ENCODE measurements at places on chromosomes 6 and 20.

GRCh38 chr20:54435015-54435414 is 40.4 kb upstream of the DOK5 start:
- DNase-seq, result no peak

DNA sequence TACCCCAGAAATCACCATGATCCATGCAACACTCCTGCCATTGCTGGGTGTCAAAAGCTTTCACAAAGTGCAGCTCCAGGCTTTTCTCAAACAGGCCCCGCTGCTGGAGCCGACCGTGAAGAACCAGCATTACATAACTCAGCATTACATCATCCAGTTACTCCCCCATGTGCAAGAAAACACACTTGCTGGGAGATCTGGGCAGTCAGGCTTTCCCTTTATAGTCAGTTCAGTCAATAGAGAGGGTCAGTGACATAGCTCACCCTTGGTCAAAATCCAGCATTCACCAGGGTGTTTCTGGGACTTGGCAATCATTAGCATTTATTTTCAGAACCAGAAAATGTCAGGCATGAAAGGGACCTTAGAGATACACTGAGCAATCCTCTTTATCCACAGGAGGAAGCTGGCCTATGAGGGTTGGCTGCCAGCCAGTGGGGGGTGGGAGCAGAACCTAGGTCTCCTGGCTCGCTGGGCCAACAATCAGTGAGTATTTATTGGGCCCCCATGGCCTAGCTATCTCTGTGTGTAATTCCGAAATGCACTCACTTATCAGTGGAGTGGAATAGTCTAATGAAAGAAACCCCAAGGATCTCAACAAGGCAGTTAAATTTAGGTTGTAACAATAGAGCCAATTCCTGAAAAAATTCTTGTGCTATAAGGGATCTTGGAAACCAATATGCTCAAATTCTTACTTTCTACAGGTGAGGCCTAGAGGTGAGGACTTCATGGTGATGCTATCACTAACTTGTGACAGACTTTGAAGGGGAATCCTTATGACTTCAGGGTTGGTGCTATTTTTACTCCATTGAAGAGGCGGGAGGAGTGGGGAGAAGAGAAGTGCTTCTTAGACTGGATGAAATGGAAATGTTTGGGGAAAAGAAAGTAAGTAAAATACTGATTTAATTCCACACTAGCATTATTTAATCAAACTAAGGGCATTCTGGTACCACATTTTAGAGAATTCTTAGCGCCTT is 54.6 kb downstream of the LYRM4 start:
- DNase-seq, result no peak

DNA sequence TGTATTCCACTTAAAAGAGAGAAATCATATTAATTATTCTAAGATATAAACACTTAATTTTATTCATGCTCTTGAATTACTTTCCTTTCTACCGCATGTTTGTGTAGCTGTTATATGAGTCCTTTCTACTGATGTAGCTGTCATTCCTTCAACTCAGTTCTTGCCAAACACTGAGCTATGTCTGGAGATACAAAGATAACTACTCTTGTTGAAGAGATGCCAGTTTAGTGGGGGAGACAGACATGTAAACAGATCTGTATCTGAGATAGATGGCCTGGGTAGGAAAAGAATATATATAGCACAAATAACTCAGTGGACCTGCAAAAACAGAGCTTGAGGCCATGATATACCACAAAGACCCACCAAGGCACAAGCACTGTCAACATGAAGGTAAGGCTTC is 157.3 kb downstream of the BTBD9 start:
- no peak for DNase-seq

- no peak for DNase-seq
These were observed 2.3 kb downstream of the NKAIN2 start for GRCh38 chr6:123805921-123806320.

DNA sequence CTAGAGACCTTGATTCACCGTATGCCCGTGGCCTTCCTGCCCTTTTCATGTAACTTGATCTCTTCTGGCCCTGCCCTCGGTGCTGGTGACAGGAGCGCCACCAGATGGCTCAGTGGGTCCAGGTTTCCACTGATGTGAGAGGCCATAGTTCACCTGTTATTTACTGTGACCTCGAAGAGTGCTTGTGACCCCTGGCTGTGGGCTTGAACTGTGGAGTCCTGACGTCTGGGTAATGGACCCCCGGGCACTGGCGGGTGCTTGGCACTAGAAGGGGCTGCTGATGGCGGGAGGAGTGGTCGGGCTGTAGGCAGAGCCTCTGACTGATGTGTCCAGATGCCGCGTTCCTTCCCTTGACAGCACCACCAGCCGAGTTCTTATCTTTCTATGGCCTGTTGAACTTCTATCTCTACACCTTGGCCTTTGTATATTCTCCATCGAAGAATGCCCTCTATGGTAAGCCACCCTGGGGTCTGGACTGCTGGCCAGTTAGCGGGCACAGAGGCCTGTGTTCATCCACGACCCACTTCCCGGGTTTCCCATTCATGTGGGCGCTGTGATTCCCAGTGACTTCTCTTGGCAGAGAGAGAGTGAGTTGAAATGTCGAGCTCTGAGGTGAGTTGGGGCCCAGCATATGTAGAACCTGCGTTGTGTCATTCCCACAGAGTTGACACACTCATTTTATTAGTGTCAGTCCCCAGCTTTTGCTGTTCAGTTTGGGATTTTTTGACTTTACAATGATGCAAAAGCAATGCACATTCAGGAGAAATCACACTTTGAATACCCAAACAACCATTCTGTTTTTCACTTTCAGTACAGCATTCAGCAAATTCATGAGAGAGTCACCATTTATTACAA is 14.9 kb downstream of the DYNLT1 start:
- DNase-seq, result no peak

GRCh38 chr6:42141603-42142117 is 760 bp downstream of the C6orf132 start:
- DNase-seq, result no peak

GRCh38 chr6:15403094-15403755 is 157.4 kb downstream of the JARID2 start:
- DNase-seq, result no peak

GRCh38 chr6:167569041-167569805 is 244.3 kb downstream of the TTLL2 start:
- DNase-seq, result no peak

DNA sequence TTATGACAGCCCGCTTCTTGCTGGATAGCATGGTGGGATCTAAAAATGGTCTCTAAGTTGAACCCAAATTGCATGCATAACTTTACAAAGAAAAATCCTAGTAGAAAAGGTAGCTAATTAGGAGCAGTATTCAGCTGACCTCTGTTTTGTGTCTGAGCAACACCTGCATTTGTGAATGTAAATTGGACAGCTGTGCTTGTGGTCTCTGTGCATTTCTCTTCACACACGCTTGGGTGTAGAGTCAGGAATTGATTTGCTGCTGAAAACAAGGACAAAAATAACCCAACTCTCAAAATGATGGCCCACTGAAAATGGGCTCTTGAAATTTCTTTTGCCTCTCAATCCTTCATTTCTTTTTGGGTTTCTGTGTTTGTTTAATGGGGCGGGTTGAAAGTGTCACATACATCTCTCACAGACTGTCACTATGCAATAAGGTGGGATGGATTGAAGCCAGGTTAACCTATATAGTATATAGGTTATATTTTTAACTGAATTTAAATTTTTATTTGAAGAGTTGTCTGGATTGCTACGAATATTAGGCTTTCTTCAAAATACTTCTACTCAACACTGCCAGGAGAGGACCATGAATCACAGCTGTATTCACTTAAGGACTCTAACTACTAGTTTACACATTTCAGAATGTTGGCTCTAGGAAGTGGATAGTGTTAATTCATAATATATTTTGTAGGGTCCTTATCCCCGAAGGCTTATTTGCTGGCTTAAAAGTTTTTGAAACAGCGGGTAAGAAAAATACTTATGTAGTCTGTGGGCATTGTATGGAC is 46.5 kb downstream of the SOBP start:
- DNase-seq, result no peak

- DNase-seq, result no peak
These were observed 62.7 kb downstream of the RNF182 start for GRCh38 chr6:13987400-13987865.

GRCh38 chr6:128882991-128883611 is at the start of gene LAMA2:
Gene LAMA2, plus strand, starts transcription at chr6:128883138. Its CDS starts 108 bp downstream, at chr6:128883246.
- DNase-seq, result no peak

DNA sequence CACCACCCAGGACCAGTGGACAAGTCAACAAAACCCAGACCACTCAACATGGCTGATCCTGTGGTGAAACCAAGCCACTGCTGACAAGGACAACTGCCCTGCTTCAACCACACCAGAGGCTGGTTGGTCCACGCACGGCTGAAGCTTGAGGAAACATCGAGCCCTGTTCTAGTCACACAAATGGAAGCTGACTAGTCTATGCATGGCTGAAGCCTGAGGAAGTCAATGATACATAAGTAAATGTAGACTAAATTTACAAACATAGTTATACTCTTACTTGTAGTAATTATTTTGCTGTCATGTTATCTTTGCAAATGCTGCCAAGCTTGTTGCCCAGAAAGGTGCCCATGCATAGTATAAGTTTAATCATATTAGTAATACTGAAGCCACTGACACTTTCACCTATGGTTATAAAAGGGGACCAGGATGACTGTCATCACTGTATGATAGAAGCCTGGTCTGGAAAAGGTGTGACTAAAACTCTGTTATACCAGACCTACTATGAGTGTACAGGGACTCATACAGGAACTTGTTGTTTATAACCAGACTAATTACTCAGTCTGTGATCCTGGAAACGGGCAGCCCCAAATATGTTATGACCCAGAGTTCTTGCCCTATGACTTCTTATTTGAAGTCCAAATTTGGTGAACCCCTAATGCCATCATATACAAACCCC is 5.6 kb downstream of the IL22RA2 start:
- DNase-seq, result no peak

DNA sequence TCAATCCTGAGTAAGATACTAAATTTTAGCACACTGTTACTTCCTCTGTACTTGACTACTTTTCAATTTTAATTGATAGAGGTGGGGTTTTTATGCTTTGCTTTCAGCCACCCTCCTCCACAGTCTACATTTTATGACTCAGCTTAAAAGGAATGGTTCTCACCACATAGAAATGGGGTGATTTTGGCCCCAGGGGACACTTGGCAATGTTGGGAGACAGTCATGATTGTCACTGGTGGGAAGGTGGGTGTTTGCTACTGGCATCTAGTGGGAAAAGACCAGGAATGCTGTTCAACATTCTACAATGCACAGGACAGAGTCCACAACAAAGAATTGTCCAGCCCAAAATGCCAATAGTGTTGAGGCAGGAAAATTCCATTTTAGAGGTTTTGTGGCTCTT is 71.3 kb downstream of the PCSK2 start:
- no peak for DNase-seq

DNA sequence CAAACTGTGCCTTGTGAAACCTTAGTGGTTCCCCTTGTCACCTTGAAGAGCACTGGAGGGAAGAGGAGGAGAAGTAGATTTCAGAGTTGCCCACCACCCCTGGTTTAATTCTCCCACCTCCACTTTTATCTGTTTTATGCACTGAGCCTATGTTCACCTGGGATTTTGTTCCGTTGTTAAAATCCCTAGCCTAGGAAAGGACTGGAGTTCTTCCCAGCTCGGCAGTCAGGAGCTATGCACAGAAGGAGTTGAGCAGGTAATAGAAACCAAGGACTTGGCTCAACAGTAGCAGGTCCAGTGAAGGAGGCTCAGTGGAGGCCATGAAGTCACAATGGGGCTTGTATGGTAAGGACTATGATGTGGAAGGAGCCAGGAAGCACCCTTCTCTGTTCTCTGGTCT is 290.3 kb upstream of the PRND start:
- no peak for DNase-seq

GRCh38 chr6:112352607-112353006 is 5.5 kb downstream of the RFPL4B start:
- DNase-seq, result no peak

- DNase-seq, result no peak
These were observed 49.3 kb upstream of the SCAF8 start for GRCh38 chr6:154683756-154684523.

DNA sequence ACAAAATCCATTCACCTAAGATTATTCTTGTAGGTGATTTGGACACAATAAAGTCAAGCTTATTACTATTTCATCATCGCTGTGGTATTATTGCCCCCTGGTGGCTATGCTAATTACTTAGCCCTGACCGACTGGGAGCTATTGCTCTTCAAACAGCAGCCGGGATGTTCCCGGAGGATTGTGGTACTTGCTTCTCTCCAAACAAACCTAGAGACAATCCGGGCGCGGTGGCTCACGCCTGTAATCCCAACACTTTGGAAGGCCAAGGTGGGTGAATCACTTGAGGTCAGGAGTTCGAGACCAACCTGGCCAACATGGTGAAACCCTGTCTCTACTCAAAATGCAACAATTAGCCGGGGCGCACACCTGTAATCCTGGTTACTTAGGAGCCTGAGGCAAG is 15.4 kb upstream of the STMND1 start:
- no peak for DNase-seq

GRCh38 chr6:157139054-157139708 is 184.1 kb downstream of the TMEM242 start:
- no peak for DNase-seq

- DNase-seq, result no peak
These were observed 184.0 kb downstream of the PDE7B start for GRCh38 chr6:136035378-136036070.

DNA sequence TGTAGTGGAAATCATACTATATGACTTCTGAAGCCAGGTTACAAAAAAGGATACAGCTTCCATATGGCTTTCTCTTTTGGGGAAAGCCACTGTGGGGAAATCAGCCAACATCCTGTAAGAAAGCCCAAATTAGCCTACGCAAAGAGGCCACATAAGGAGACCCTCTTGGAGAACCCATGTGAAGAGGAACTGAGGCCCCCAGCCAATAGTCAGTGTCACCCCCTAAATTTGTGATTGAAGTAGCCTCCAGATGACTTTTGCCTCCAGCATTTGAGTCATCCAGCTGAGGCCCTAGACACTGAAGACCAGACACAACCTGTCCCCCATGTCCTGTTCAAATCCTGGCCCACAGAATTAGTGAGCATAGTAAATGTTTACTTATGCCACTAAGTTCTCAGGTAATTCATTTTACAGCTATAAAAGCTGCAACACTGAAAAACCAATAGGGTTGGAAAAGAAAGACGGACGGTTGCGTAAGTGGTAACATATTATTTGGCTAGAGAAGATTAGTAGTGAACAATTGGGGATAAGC is 60.4 kb downstream of the HMGCLL1 start:
- DNase-seq, result no peak

DNA sequence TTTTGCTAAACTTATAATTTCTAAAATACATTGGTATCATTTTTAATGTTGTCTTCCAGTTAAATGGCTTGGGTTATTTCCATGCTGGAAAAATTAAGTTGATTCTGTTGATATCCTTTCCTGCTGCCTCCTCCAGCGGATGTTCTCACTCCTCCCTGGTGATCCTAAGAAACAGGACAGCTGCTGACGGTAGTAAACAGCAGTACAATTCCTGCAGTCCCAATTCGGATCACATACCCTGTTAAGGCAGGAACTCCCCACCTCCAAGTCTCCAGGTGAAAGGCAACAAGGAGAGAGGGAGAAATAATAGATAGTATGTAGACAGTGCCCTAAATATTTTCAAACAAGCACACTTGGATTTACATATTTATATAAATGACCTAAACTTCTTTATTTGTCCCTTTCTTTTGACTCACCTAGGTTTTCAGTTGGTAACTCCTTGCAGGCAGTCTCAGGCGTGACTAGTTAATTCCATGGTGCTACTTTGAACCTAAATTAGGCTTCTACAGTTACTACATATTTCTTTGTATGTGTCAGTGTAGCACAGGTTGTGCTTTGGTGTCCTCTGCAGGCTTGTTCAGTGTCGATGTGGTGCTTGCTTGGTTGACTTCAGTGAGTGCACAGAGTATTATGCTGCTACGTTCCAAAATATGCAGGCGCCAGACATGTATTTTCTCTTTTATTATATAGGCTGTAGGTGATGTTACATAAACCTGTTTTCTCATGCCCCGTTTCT is 126.0 kb downstream of the ADGRB3 start:
- peak; percentile 19 for DNase-seq

All from NCI-H2107 (cell line).